ENCODE measurements at places on chromosomes 7 and 10. TPM values are rescaled to one million over a fixed set of nuclear protein-coding genes. Genes with fewer than 3 reads are reported as not detected.

DNA sequence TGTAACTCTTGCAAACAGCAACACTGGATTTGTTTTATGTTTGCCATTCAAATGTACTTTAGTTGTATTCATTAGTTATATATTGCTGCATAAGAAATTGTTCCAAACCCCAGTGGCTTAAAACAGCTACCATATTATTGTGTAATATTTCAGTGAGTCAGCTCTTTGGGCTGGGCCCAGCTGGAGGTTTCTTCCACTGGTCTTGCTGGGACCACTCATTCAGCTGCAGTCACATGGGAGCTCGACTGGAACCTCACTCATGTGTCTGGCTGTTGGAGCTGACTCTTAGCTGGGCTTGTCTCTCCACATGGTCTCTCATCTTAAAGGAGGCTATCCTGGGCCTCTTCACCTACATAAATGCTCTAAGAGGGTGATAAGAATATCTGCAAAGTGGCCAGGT, 23.2 kb upstream of the PIP4K2A start:
- no peak for DNase-seq

DNA sequence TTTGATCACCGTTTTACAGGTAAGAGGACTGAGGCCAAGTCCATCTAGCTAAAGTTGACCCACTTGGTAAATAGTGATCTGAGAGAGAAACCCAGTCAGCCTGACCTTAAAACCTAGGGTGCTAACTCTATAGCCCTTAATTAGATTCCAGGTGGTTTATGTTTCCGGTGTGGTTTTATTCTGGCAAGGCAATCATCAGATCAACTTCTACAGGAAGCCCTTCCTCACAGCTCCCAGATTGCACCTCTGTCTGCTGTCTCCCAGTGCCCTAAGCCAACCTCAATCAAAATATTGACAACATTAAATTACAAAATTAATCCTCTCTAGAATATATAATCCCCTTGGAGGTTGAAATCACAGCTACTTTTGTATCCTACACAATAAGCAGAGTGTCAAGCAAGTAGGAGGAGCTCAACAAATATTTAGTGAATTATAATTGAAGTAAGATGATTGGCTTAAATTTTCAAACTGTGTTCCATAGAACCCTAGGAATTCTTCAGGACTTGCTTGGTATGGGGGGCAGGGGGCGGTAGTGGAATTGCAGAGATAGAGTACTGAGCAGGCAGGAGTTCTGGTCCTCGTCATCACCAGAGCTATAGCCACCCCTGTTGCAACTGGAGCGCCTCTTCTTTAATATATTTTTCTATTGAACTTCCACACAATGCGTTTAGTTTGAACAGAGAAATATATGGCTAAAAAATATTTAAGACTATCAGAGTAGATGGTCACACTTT, 692.8 kb upstream of the LRRN3 start:
- no peak for DNase-seq

DNA sequence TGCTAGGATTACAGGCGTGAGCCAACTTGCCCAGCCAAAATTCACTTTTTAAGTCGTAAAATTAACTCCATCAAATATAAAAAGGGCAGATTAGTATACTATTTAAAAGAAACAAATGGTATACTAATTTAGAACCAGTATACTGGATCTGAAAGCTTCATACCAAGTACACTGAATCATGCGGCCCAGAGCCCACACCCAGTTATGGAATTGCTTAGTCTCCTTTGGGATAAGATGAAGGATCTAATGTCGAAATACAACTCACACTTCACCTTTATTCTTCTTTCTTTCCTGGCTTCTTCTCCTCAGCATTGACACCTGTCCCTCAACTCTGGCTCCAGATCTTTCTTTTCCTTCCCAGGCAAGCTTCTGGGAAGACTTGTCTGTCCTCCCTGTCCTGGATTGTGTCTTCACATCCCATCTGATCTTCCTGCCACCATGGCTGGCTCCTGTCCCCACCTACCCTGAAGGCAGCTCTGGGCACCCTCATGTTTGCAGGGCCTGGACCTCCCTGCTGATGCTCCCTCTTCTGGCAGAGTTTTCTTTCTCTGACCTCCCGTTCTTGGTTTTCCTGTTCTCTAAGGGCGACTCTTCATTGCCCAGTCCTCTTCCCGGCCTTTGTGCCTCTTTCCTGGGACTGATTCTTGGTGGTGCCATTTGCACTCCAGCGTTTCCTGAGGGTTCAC, 57.8 kb upstream of the CTBP2 start:
- DNase-seq: no peak

GRCh38 chr10:14396411-14397048, 65.8 kb upstream of the FRMD4A start:
- no peak for DNase-seq

GRCh38 chr7:24884401-24884800, 95.6 kb downstream of the OSBPL3 start:
- no peak for DNase-seq

DNA sequence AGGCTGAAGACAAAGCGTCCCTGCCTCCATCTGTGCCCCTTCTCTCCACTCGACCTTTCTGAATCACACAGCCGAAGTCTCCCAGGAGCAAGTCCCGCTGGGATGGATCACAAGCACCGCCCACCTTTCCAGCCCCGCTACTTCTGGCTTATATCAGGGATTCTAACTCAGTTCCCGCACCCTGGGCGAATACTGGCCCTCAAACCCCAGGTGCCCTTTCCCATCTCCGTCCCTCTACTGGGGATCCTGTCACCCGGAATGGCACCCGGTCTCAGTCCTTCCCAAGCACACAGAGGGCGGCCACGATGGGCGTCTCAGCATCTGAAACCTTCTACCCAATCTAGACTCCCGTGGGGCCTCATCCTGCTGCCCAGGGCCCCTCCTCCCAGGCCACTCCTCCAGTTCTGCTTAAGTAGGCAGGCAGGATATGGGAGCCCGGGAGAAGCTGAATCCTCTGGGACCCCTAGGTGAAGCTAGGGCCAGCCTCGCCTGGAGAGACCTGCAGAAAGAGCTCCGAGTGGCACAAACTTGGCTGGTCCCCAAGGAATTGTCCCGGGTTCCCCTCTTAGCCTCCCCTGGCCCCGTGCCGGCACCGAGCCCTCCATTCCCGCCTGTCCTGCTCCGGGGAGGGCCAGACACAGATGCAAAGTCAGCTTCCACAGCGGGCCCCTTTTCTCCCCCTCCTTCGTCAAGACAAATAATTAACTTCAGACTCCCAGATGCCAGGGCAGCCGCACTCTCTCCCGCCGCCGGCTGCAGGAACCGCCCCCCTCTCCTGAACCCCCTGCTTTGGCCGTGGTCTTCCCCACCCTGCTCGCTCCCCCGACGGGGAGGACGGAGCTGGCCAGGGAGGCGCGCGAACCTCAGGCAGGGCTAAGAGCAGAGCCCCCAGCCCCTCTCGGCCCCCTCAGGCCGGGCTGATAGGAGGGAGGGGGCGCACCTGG, 612 bp downstream of the KCP start:
- no peak for DNase-seq

DNA sequence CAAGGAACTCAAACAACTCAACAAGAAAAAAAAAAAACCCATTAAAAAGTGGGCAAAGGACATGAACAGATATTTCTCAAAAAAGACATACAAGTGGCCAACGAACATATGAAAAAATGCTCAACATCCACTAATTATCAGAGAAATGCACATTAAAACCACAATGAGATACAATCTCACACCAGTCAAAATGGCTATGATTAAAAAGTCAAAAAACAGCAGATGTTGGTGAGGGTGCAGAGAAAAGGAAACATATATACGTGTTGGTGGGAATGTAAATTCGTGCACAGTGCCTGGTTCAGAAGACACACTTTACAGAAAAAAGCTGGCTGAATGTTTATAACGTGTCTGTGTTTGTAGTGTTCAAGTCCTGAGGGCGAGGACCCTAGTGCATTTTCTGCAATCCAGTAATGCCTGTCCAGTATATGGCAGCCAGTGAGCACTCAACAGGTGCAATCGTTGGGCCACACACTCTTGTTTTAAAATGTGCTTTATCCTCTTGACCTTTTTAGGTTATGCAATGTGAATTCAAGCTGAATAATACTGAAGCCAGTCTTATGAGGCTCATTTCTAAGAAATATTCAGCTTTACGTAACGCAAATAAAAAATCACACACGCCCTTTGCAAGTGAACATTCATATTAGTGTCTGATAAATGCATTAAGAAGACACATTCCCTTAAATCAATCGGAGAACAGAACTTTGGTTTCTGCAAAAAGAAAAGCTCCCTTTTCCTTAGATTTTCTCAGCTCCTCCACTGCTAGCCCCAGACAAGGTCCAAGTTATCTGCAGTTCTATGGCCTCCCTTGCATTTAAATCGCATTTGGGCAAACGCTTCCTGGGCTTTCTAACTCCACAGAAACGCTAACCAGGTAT, 813 bp upstream of the MTURN start:
- DNase-seq: no peak

- no peak for DNase-seq
Measured at GRCh38 chr7:88835147-88835728, 39.7 kb upstream of the TEX47 start.

GRCh38 chr10:124538706-124539105, 77.1 kb downstream of the LHPP start:
- no peak for DNase-seq

GRID1 gene
- total RNA-seq: 0.37 TPM

FZD8 gene
- 11.0 TPM for total RNA-seq

GET4 gene
- total RNA-seq: 33.0 TPM

CTTNBP2 gene
- total RNA-seq: 1.5 TPM

All from colonic mucosa (tissue), 4 donors.